Uterus (tissue), 4 donors: ENCODE measurements at places on chromosomes 11 and 22. TPM values are rescaled to one million over a fixed set of nuclear protein-coding genes. Genes with fewer than 3 reads are reported as not detected.

GRCh38 chr11:111814557-111815320 is 48.5 kb upstream of the PPP2R1B start:
- DNase-seq: no peak

DNA sequence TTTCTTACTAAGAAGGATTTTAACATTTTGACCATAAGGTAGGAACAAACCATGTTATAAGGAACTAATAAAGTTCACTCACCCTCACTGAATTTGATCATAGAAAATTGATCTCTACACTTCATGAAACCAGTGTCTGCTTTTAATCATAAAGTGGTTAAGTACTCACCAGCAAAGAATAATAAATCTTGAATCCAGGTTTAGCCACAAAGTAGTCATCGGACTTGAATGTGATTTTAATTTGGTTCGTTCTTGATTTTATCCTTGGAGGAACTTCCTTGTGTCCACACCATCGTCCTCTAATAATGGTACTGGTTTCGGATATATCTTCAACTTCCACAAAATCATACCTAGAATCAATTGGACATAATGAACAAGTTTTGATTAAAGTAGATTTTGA is 40.5 kb upstream of the DDI1 start:
- no peak for DNase-seq

DNA sequence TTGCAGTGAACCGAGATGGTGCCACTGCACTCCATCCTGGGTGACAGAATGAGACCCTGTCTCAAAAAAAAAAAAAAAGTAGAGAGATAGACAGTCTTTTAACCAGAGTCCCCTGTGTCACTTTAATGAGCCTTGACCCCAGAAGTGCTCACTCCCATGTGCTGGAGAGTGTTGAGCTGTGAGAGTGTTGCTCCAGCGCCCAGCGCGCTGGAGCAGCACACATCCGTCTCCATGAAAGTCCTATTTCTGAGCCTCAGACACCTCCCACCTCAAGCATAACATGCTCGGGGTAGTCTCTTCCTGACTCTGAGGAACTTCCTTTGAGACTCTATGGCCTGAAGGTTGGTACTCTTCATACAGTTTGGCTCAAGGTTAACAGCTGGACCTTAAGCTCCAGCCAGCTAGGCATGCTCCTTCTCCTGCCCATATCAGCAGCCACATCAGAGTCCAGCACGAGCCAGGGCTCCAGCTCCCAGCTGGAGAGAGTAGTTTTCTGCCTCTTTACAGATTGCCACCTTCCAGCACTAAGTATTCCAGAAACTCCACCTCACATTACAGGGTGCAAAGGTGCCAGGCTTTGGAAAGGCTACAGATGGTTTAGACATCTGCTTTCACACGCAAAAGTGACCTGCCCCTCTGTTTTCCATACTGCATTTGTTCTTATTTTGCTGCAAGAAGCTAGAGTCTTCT is 29.4 kb upstream of the UBASH3B start:
- no peak for DNase-seq

- no peak for DNase-seq
Observed at GRCh38 chr22:20035375-20036083, 14.6 kb downstream of the TANGO2 start.

GRCh38 chr11:69559181-69559580 is 77.7 kb downstream of the LINC01488 start:
- no peak for DNase-seq

DNA sequence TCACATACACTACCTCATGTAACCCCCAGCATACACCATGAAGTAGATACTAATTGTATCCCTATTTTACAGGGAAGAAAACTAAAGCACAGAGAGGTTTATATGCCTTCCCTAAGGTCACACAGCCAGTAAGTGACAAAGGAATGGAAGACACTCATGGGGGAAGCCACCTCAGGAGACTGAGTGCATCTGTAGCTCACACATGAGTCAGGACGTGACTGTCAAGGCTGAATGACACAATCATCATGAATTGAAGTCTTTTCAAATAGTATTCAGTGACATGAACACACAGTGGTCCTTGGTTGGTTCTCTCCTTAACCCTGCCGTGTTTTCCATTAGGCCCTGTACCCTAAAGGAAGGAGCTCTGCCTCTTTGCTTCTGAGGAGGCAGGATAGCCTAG is 463.0 kb downstream of the NTM start:
- DNase-seq: no peak

GRCh38 chr11:10663990-10664389 is 29.6 kb downstream of the IRAG1 start:
- no peak for DNase-seq

DNA sequence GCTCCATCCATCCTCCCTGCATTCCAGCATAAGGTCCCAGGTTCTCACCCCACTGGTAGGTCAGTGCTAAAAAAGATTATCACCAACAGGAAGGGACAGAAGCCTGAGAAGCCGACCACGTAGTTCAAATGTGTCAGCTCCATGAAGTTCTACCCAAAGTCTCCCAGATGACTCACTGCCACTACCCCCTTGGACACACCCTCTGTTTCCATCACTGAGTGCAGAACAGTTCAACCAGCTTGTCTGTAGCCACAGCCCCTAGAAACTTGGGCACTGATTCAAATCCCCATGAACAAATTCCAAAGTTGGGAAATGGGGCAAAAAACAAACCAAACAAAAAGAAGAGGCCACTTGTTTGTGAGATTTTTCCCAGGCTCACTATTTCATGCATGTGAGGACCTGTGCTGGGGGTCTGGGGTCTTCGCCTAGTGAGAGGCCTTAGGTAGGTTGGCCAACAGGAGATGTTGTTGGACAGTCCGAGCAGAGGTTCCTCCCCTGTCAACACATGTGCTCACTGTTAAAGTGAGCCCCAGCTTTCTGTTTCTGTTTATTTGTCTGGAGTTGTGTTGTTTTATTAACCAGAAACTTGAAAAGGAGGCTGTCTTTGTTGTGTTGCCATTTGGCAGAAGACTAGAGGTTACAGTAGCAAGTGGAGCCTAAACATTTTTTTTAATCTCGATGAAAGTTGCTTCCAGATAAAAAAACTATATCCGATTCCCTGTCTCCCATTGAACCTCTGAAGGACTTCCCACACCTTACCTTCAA is 24.2 kb upstream of the FLI1 start:
- no peak for DNase-seq

- DNase-seq: no peak
Observed at GRCh38 chr11:27295928-27296327, 67.1 kb downstream of the CCDC34 start.

GRCh38 chr11:47506795-47507562 is 46.0 kb downstream of the CELF1 start:
- no peak for DNase-seq

DNA sequence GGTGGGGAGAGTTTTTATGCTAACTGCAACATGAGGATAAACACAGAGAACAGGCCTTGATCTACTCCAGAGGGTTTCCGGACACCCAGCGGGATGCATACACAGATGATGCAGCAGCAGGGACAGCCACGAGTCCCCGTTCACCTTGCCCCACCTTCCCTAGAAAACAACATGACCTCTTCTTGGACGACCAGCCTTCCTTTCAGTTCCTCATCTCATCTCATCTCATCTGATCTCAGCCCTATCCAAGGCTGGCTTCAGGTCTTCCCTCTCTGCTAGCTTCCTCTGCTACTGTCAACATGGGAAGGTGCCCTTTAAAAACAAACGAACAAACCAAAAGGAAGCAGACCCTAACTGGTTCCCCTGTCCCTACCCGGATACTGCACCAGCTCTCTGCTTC is 1356.2 kb downstream of the TBC1D22A start:
- no peak for DNase-seq

DNA sequence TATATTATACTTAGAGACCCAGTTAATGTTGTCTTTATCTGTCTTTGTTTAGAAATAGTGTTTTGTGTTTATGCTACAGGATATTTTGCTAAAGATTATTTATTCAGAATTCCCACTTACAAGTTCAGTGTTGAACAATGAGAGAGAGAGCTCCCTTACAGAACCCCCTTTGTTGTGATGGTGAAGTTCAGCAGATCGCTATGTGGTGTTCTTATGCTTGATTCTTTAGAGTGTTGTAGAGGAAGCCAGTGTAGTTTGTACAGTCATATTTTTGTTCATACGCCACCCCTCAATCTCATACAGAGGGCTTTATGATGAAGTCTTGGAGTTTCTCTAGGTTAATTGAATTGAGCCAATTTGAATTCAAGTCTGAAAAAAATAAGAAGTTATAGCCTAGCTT is 150.2 kb downstream of the TMEM135 start:
- DNase-seq: no peak

GRCh38 chr11:103338621-103339484 is 229.6 kb downstream of the DYNC2H1 start:
- DNase-seq: no peak

GRCh38 chr22:37098976-37099591 is 10.4 kb downstream of the TMPRSS6 start:
- no peak for DNase-seq

DNA sequence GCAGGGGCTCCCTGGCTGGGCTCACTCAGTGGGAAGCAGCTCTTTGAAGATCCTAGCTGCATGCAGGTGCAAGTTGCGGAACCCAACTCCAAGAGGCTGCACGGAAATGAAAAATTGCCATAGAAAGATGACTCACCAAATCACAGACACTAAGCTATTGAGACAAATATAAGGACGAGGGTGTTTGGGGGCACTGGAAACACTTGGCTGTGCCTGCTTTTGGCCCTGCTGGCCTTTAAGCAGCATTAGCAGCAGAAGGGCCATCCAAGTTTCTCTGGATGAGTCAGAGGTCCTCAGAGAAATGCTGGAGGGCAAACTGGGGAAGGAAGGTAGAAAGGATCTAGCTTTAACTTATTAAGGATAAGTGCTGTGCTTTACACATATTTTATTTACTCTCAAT is 282.3 kb downstream of the KIRREL3 start:
- DNase-seq: no peak

- no peak for DNase-seq
Observed at GRCh38 chr11:121418625-121419114, 33.4 kb upstream of the SORL1 start.

DNA sequence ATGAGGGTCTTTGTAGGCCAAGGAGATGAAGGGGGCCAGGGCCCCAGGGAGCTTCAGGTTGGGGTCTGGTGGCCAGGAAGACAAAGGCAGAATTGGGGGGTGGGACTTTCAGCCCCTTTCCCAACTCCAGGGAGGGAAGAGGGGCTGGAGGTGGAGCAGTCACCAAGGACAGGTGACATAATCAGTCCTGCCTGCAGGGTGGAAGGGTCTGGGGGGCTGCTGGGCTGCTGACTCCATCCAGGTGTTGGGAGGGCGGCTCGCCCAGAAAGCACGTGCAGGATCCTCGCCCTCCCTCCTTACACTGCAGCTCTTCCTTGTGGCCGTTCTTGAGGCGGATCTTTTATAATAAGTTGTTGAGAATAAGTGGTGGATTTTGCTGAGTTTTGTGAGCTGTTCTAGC is 1491.1 kb downstream of the TBC1D22A start:
- no peak for DNase-seq

The WT1 gene
- 125 TPM for total RNA-seq

The KRTAP5-8 gene
- total RNA-seq: not detected

The TSGA10IP gene
- not detected for total RNA-seq

The SCO2 gene
- not detected for total RNA-seq

The FERMT3 gene
- total RNA-seq: 3.1 TPM

The CYP2D6 gene
- total RNA-seq: not detected

The C1QTNF5 gene
- total RNA-seq: 6.5 TPM

The LSP1 gene
- 11.2 TPM for total RNA-seq

The MFNG gene
- 7.6 TPM for total RNA-seq

The XKR3 gene
- total RNA-seq: not detected

The C11orf16 gene
- total RNA-seq: not detected

The KCNJ11 gene
- not detected for total RNA-seq
